T-helper 1 cell (primary cell): ENCODE measurements at places on chromosomes 4 and X.

- DNase-seq, result no peak
Measured at GRCh38 chrX:69027181-69028005, 137.9 kb downstream of the PJA1 start.

DNA sequence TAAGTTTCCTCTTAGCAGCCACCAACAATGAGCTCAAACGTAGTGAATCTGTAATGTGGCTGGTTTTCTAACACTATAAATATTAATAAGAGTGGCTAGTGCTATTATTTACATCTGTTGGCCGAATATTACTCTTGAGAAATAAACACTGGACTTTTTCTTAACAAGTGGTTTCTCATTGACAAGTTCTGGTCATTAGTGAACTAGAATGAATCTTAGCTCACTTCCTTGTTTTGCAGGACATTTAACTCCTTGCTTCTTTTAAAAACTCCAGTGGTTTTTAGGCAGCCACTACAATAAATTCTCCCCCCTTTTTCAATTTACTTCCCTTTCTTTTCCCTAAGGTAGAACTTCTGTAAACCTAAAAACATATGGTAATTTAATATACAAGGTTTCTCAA is 177.2 kb downstream of the ARAP2 start:
- no peak for DNase-seq

GRCh38 chr4:188554413-188554812 is 415.2 kb downstream of the TRIML1 start:
- no peak for DNase-seq

DNA sequence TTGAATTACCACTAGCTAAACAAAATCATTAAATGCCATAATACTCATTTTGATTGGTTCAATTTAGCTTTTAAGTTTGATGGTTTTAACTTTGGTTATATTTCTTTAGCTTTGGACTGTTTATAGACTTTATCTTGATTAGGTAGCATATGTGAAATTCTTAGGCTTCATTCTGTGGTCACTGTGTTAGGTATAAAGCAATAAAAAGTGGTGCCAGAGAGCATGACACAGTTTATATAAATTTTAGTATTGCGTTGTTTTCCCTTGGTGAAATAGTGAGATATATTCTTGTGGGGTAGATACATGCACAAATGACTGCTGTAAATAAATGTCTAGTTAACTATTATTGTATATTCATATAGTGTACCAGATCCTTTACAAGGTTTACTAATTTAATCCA is 474.2 kb upstream of the GRID2 start:
- no peak for DNase-seq

DNA sequence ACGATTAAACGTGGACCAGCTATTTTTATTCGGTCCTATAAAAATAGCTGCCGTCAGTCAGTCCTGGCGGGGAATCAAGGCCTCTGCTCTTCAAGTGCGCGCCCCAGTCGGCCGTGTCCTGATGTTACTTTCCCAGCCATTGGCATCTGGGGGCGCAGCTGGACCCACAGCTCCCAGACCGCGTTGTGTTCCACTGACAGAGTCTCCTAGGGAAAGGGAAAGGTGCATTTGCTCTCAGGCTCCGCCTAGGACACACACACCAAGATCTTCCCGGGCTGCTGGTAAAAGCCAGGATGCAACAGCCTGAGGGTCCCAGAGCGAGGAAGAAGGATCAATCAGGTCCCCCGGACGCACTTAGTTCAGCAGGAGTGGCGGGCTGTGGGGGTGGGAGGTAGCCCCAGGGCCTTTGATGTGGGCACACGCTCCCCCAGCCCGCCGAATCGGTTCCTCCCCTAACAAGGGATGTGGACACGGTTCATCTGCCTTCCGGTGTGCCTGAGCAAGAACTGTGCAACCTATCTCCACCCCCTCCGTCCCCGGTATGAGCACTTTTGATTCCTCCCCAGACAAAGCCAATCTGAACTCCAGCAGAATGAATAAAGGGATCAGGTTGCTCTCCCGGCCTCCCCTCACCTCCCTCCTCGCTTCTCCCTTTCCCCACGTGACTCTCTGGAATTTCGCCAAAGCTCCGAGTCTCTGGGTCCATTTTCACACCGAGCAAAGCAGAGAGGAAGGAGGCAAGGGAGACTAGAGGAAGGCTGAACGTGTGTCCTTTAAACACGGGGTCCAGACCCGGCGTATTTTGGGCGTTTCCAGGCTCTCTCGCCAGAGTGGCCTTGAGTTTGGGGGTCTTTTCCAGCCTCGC is 626 bp upstream of the FRAS1 start:
- DNase-seq, result peak; percentile 27

DNA sequence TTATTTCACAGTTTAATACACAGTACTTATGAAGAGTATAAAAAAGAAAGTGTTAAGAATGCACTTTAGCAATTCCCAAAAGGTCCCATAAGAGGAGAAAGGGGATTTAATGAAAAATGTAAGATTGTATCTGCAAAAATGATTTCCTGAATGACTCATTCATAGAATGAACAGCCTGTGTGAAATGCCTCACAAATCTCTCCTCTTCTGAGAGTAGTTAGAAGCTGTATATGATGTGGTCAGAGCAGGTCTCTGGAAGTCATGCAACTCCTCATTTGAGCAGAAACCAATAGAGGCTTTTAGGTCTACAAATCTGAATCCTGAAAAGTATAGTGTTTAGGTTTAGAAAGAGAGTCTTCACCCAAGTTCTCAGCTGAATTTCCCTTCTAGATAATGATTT is 381.3 kb upstream of the INTU start:
- DNase-seq, result no peak

DNA sequence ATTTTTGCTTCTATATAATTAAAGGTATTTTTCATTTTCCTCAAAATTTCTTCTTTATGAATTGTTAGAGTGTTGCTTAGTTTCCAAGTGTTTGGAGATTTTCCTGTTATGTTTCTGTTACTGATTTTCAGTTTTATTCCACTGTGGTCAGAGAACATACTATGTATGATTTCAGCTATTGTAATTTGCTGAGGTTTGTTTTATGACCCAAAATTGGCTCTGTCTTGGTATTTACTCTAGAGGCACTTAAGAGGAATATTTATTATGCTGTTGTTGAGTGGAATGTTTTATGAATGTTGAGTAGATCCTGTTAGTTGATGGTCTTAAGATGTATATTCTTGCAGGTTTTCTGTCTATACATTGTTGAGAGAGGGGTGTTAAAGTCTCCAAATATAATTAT is 263.5 kb downstream of the PABPC4L start:
- no peak for DNase-seq

DNA sequence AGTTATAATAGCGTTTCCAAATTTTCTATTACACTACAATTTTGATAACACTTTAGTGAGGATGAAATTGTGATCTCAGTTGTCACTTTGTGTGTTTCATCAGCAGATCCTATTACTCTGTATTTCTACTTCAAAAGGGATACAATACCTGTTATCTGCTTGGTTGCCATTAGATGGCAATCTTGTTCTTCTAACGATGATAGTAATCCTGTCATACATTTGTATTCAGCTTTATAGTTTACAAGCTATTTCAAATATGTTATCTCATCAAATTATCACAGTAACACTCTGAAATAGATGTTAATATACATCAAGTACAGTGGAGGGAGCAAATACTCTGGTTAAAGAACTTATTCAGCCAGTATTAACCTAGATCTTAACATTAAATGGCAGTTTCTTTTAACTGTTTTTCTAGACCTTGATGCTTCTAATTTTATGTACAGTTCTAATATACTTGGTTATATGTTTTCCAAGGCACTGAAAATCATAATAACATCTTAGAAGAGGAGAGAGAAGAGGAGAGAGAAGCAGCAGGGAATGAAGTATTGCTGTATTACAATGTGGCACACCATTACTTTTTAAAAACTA is 292.0 kb downstream of the CCSER1 start:
- DNase-seq, result peak; percentile 0

- no peak for DNase-seq
Measured at GRCh38 chr4:164304101-164304639, 449.8 kb upstream of the SMIM31 start.

DNA sequence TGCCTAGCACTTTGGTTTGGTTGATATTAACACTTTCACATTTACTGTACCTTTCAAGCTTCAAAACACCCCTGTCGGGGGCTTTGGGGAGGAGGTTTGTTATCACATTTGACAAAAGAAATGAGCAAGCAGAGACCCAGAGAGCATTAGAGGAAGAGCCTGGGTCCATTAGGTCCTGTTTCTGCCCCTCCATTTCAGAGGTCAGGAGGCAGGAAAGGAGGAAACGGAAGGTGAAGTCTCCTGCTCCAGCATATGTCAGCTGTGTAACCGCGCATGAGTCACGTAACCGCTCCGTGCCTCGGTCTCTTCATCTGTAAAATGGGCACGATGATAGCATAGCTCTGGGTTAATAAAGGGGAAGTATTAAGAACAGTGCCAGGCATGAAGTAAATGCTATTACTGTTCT is 201.9 kb upstream of the BCOR start:
- DNase-seq, result no peak

- no peak for DNase-seq
Measured at GRCh38 chrX:153517423-153517822, at the start of gene ATP2B3. Gene ATP2B3, plus strand, starts transcription at chrX:153517642. Its CDS starts 18,606 bp downstream, at chrX:153536248.

DNA sequence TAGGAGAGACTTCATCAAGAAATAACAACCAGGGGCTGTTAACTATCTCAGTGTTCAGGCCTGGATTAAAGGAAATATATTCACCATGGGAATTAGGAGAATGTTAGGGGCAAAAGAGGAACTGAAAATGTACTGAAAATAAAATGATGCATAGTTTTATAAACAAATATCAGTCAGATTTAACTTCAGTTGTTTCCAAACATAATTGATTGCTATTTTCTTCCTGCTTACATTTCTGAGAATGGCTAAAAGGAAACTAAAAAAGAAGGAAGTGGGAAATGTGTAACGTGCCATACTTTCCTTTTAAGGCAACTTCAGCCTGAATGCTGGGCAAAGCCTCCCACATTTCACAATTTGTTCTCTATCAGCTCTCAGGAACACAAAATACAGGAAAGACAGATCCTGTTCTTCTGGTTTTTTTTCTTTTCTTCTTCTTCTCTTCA is 178.1 kb downstream of the MAML3 start:
- DNase-seq, result no peak

GRCh38 chr4:108601106-108601505 is 19.3 kb upstream of the RPL34 start:
- no peak for DNase-seq

DNA sequence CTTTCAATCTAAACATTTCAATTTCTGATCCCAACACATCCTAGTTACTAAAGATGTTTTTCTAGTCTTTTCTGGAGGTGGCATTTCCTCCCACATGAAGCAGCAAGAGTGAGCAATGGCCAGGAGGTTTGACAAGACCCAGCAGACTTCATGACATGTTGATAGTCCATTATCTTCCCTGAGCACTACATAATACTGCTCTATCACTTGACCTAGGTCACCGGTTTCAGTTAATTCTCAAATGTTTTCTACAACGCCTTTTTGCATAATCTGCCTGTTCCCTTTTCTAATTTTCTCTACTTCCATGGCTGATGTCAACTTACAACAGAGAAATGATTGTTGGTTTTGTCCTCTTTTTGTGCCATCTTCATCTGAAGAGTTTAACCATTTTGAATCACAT is 62.0 kb upstream of the GPRIN3 start:
- DNase-seq, result no peak

GRCh38 chrX:48779399-48779798 is 7.0 kb upstream of the GATA1 start:
- DNase-seq, result no peak

- no peak for DNase-seq
Measured at GRCh38 chrX:17459661-17460060, 84.7 kb downstream of the NHS start.
